Lower lobe of right lung (tissue), 2 donors: ENCODE measurements at places on chromosomes 2 and 18. TPM values are rescaled to one million over a fixed set of nuclear protein-coding genes. Genes with fewer than 3 reads are reported as not detected.
A peak's percentile ranks its signal among the peaks of the same experiment; 100 is the strongest.

DNA sequence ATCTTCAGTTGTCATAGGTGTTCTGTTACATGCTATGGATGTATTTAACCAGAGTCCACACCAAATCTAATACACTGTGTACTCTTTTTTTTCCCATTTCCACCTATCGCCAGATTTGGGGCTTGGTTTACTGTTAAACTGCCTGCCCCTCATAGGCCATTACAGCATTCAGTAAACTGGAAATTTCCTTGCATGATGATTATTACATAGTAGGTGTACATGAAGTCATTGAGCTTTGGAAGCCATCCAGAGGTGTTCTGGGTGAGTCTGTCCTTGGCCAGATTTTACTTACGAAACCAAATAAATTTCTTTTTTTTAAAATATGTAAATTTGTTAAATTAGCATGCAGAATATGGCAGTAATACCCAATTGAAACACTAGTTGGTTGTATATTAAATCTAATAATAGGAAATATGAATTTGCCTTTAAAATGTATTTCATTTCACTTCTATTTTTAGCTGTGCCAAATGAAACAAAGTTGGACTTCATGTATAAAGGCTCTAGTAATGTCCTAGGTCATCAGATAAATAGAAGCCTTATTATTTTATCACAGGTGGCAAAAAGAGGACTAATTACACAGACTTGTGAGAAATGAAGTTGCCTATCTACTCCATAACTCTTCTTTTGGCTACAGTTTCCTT is 60.7 kb downstream of the COMMD1 start:
- no peaks in the 10 kb centered on the region for H3K27me3 ChIP-seq
- no peak for DNase-seq
- no peaks in the 10 kb centered on the region for H3K4me1 ChIP-seq
- no peaks in the 10 kb centered on the region for H3K36me3 ChIP-seq

DNA sequence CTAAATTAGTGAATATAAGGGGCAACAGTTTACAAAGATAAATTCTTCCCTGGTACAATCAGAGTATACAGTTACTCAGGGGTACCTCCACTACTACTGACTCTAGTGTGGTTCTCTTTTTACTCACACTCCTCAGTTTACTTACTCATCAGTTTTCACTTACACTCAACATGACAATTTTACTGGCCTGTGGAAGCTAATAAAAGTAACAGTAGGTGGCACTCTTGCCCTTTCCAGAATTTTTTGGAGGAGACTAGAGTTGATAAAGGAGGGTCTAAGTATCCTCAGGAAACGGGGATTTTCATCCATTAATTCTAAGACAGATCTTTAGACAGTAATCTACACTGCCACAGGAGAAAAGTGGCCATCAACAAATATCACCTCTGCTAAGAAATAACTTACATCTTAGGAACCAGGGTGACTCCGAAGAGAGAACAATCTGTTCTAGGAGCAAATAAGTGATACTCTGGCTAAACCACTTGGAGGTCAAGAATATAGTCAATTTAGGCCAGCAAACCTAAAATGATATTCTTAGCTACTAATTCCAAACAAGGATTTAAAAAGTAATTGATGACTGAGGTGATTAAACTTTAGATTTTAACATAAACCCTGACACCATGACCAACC is 61.3 kb downstream of the ATL2 start:
- no peaks in the 10 kb centered on the region for H3K4me1 ChIP-seq
- DNase-seq = no peak
- H3K27me3 ChIP-seq = no peaks in the 10 kb centered on the region
- peaks cover 73% of the 10 kb centered on the region for H3K36me3 ChIP-seq
- no peak overlapping the region for H3K4me3 ChIP-seq

Gene ITGB6
- 65.2 TPM for total RNA-seq

GRCh38 chr2:127293386-127293747 is 577 bp downstream of the ERCC3 start:
- H3K27me3 ChIP-seq = no peaks in the 10 kb centered on the region
- peak overlapping the region; percentile 96 for H3K4me3 ChIP-seq
- peak overlapping the region; percentile 81 for H3K27ac ChIP-seq
- H3K4me1 ChIP-seq = peaks cover 16% of the 10 kb centered on the region
- no peak for DNase-seq

DNA sequence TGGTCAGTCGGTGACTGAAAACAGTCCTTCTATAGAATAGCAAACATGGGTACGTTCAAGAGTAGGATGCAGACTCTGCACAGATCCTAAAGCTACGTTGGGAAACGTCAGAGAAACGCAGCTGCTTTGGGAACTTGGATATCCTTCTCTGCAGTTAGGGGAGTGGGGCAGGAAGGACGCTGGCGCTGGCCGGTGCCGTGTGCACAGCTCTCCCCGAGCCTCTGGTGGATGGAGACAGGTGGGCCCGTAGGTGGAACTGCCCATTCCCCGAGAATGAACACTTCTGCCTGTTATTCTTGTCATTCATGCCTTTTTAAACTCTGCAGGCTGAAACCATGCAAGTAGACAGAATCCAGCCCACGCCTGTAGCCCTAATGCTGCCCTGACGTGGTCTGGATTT is 91.7 kb upstream of the MBOAT2 start:
- H3K27ac ChIP-seq = peak overlapping the region; percentile 46
- no peaks in the 10 kb centered on the region for H3K36me3 ChIP-seq
- no peak for DNase-seq
